ENCODE measurements at places on chromosomes 6 and 20. TPM values are rescaled to one million over a fixed set of nuclear protein-coding genes. Genes with fewer than 3 reads are reported as not detected.

C20orf144 gene
- total RNA-seq = 0.13 TPM

BMP6 gene
- total RNA-seq = 0.45 TPM

PCK1 gene
- not detected for total RNA-seq

- no peak for DNase-seq
These were observed 1228.2 kb upstream of the CITED2 start for GRCh38 chr6:140602431-140603248.

DNA sequence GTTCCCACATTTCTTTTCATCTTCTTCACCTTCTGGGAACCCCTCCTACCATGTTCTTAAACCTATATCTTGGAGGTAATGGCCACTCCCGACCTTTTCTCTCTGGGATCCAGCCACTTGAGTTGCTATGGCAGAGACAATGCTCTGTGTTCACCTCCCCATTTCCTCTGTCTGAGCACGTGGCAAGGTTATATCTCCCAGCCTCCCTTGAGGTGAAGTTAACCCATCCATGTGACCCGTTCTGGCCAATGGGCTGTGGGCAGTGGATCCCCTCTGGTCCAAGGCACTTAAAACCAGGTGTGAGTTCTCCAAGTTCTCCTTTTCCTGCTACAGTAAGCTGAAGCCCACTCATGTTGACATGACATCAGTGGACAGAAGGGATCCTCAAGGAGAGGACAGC is 261.4 kb downstream of the LRFN2 start:
- DNase-seq = no peak

- DNase-seq = no peak
These were observed 25.0 kb upstream of the ABT1 start for GRCh38 chr6:26571592-26572296.

DNA sequence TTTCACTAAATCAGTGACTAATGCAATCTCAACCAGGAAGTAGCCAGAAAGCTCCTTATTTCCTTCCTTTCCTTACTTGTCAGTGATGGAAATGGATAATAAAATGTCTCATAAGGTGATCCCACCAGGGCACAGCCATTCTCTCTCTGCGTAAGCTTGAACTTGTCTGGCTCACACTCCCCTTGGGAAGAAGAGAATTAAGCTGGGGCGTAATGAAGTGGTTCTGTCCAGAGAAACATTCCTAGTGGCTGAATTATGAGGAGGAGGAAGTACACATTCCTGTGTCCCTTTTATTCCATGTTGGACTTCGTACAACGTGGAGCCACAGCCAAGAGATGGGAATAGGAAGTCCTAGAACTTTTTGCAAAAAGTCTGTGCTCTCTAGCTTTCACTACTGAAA is 93.7 kb downstream of the MTHFD1L start:
- no peak for DNase-seq

DNA sequence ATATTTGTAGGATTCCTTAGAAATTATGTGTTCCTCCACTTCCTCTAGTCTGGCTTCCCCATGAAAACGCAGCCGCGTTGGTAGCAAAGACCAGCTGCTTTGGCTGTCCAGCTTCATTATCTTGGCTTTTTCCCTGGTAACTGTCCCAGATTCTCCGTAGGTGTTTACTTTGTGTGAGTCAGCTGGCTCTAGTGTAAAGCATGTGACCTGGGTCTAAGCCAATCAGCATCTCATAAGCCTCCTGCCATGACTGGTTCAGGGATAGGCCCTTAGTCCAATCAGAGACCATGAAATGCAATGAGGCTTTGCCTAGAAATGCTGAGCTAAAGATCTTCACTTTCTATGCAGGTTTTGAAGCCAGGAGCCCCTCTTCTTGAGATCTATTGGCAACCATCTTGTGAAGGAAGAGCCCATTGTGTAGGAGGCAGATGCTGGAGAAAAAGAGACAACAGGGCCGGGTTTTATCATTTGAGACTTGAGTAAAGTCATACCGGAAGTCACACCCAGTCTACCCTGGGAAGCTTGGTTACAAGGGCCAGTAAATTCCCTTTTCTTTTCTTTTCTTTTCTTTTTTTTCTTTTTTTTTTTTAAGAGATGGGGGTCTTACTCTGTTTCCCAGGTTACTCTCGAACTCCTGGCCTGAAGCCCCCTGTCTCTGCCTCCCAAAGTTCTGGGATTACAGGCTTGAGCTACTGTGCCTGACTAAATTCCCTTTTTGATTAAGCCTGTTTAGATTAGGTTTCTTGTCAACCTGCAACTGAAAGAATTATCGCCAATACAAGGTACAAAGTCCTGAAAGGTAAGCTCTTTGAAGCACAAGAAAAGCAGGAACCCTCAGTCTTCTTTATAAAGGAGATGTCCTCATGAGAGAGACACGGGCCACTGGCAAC is 256.5 kb upstream of the RREB1 start:
- no peak for DNase-seq

- no peak for DNase-seq
These were observed 10.8 kb upstream of the RNF24 start for GRCh38 chr20:4026093-4026601.

- no peak for DNase-seq
These were observed 107.7 kb downstream of the HFE start for GRCh38 chr6:26194816-26195375.

- no peak for DNase-seq
These were observed 19.2 kb upstream of the SPDEF start for GRCh38 chr6:34575326-34575725.

Measured in T-helper 17 cell (primary cell).